ENCODE measurements at places on chromosomes 1 and 21.

- DNase-seq = no peak
These were observed 27.9 kb upstream of the AGO1 start for GRCh38 chr1:35854989-35855700.

GRCh38 chr1:247111700-247112478 lies 7.7 kb upstream of the ZNF669 start:
- DNase-seq = no peak

DNA sequence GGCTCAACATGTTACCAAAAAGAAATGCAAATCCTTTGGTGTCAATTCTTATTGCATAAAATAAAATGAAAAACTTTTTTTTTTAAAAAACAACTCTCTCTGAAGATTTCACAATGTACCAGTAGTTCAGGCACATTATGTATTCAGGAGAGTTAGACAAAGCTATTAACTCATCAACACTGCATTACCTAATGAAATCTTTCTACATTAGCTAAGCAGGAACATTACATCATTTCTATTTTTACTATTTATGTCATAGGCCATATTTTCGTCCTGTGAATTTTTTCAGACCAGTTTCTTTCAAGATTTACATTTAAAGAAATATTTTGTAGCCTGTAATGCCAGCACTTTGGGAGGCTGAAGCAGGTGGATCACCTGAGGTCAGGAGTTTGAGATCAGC lies 366.2 kb downstream of the USH2A start:
- DNase-seq = no peak

DNA sequence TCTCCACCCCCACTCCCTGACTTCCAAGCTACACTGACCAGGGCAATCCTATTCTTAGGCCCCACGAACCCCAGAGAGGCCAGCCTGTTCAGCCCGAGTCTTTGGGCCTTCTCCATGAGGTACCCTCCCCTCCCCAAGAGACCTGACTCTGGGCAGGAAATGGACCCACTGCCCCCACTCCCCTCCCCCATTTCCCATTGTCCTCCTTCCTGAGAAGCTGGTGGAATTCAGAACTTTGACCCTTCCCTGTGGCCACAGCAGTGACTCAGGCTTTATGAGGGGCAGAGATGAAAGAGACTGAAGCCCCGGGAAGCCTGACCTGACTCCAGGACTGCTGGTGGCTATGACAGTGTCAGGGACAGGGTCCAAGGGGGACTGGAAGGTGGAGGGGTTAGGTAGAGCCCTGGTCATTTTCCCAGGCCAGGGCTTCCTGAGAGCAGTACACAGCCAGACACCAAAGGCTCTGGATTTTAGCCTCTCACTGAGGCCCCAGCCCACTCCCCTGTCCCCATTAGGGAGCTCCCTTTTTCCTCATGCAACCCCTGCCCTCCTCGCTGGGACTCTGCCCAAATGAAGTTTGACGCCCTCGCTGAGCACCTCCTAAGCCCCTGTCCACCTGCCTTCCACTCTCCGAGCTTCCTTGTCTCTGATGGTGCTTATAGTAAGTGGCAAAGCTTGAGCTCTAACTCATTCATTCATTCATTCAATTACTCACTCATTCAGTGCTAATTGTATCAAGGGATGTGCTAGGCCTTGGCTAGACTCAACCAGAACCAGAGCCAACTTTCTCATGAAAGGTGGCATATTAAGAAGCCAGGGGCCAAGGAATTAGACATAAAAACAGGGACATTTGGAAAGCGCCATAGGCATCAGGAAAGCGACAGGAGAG lies 3.0 kb downstream of the CRYBG2 start:
- DNase-seq = no peak

GRCh38 chr1:29180497-29181412 lies 945 bp downstream of the SRSF4 start:
- no peak for DNase-seq

DNA sequence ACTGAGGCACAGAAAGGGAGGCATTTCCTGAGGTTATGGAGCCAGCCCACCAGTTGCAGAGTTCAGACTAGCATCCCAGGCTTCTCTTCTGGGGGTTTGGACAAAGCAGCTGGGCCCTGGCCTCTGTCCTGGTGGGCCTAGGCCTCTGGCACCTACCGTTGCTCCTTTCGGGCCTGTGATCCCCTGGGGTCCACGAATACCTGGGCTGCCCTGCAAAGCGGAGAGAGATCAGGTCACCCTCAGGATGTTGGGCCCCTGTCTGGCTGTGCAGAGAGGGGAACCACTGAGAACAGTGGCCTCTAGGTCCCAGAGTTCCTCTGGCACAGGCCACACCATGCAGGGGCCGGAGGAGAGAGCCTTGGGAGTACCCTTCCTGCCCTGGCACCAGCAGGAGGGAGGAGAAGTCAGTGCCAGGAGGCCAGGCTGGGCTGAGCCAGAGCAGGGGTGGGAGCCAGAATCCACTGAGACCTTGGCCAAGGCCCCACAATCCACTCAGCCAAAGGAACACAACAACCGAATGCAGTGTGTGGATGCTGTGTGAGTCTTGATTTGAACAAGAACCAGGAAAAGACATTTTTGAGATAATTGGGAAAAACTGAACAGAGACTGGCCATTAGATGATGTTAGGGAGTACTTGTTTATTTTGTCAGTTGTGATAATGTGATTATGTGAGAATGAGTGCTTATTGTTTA lies 8.9 kb downstream of the COL9A2 start:
- DNase-seq = no peak

DNA sequence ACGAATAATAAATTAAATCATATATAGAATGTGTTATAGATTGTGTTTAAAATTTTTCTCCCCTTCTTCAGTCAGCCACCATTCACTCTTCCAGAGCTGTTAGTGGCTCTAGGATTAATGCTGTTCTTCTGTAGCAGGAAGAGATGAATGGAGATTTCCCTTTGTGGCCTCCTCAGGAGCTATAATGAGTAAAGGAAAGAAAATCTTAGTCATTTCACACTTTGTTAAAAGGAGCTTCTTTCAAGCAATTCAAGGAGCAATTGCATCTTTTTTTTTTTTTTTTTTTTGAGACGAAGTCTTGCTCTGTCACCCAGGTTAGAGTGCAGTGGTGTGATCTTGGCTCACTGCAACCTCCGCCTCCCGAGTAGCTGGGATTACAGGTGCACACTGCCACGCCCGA lies 23.7 kb upstream of the TMCO2 start:
- DNase-seq = no peak

GRCh38 chr1:40652468-40652867 lies 13.0 kb downstream of the RIMS3 start:
- no peak for DNase-seq

All from GM12891 (cell line).